Activated T-cell treated with anti-CD3 and anti-CD28 coated beads for 48 hours (primary cell): ENCODE measurements at places on chromosomes 12 and 14.
A peak's percentile ranks its signal among the peaks of the same experiment; 100 is the strongest.

DNA sequence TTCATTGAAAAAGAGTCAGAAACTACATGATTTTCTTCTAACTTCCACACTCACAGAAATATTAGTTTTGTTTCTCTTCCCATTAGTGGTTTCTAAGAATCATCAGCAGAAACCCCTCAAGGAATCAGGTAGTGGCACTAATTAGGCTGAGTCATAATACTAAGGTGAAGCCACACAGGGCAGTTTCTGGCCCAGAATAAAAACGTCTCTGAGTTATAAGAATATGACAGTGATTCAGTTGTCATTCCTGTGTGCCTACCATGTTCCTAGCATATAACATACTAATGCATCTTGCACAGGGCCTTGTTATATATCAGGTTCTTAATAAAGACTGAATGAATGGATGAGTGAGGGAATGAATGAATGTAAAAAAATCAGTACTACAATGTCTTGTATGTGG is 206.0 kb upstream of the PLEKHG7 start:
- DNase-seq: no peak

DNA sequence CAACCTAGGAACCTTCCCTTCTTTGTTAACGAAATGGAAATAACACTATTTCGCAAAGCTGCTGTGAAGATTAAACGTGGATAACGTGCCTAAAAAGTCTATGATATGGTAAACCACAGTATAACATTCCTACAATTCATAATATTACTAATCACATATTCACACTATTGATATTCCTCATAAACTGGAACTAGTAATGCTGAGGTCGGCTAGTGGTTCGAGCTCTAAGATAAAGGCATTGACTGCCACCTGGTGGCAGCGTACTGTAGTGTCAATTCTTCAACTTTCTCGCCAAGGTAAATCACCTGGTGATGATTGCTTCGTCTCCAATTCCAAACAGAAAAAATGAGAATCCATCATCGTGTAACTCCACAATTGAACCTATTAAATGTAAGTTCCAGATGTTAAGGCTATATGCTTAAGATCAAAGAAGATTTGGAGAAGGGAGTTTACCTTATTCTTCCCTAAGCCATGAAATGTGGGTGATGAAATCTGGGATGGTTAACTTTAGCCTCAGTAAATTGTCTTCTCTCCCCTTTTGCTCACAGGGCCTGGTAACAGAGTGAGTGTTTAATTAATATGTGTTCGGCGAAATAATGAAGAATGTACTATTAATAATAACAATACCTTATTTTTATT is 197.5 kb upstream of the TMEM132C start:
- peak; percentile 8 for DNase-seq

GRCh38 chr12:102167821-102168604 is 29.6 kb downstream of the PMCH start:
- no peak for DNase-seq

DNA sequence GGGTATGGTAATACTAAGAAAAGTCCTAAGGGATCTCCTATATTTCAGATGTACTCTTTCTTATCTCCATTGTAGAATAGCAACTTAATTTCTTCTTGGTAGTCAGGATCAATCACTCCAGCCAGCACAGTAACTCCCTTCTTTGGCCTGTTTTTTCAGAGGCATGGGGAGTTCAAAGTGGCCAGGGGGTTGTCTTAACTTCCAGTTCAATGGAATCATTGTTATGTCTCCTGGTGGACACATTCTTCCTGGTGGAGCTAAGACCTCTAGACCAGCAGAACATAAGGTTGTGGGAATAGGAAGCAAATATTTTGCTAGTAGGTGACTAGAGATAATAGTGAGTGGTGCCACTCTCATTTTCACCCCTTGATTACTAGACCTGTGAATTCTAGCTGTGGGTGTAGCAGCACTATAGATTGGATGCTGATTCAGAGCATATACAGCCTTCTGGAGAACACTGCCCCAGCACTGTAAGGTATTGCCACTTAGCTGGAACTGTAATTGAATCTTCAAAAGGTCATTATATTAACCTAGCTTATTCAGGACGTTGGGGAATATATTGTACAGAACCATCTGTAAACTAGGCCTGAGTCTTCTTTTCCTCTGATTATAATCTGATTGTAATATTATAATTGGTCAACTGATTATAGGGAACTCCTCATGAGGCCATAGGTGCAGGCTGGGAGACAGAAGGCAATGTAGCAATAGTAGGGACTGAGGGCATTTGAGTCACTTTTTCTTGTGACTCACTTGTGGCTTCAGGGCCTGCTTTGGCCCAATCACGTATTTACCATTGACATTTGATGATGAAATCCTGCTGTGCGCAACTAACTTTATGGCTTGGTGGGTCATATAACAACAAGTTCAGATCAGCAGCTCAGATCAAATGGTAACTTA is 60.2 kb upstream of the ATP2B1 start:
- DNase-seq: peak; percentile 17

DNA sequence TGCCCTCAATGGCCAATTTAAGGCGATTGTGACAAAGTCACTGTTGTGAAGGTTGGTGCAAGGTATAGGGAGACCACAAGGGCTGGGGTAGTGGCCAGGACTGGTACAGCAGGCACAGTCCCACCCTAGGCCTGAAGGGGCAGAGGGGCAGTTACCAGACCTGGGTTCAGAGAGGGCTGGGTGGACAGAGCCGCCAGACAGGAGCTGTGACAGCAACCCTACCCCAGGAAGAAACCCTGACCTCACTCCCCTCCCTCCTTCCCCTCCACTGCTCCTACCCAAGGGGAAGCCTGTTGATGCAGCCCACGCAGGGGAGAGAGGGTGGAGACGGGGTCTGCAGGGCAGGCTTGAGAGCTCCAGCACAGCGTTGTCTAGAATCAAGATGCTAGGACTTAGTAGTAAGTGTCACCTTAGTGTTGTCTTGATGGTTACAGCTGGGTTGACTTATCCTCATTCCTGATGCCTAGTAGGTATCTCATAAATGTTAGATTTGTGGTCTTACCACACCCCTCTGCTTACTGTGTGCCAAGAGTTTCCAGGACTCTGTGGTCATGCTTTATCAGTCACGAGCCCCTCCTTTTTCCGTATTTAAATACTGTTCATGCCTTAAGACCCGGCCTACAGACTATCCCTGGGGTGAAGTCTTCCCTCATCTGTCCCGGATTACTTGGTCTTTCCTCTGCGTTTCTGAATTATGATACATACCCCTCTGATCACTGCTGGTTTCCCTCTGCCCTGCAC is 14.4 kb downstream of the EML1 start:
- no peak for DNase-seq

- DNase-seq: no peak
Observed at GRCh38 chr14:76916040-76916715, 90.0 kb downstream of the LRRC74A start.

DNA sequence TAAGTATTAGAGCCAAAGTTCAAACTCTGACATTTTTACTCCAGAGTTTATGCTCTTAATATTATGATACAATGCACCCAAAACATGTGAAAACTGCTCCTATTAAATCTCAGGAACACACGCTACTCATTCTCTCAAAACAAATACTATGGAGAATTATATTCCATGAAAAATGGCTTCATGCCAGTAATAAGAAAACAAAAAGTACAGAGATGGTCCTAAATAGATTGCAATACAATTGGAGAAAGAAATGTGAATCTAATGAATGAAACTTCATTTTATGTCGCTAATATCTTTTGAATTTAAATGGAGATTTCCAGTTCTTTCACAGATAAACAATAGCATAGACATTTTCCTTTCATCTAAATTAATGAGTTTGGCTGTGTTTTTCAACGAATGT is 384.3 kb downstream of the ADAMTS20 start:
- DNase-seq: no peak

- no peak for DNase-seq
Observed at GRCh38 chr12:15208871-15209656, 12.2 kb downstream of the RERG start.

DNA sequence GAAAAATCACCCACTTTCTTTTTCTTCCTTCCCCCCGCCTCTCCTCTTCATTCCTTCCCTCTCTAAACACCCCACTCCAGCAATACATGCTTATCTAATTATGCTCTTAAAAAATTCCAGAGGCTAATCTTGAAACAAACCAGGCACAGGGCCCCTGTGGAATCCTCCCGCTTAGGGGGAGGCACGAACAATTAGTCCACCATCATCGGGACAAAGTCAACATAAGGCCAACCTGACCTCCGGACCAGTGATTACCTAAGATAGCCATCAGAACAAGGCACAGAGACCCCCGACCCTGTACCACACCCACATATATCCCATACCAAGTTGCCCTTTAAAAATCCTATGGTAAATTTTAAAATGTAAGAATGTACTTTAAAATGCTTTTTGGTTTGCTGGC is 47.1 kb downstream of the KIF21A start:
- DNase-seq: no peak

- no peak for DNase-seq
Observed at GRCh38 chr12:43226151-43226550, 325.9 kb downstream of the ADAMTS20 start.

DNA sequence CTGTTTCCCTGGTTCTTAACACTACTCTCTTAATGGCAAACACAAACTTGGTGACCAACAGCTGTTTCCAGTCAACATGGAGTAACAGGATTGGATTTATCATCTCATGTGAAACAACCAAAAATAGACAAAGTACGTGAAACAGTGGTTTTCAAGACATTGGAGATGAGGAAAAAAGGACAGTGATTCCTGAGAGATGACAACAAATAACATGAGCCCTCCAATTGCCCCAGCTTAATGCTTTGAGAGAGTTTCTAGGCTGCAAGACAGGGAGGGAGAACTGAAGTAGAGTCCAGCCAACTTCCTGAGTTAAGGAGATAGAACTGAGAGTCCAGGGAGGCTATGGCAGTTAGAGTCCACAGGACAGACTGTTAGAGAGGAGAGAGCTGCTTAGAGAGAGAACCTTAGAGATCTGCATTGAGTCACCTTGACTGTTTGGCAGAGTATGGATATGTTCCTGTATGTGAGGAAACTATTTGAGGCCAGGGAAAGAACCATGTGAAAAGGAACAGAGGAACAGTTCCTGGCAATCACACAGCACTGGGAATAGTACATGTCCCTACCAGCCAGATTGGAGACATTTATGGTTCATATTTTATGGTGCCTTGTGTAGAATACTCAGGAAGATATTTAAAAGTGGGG is 106.4 kb downstream of the PCNX1 start:
- no peak for DNase-seq

DNA sequence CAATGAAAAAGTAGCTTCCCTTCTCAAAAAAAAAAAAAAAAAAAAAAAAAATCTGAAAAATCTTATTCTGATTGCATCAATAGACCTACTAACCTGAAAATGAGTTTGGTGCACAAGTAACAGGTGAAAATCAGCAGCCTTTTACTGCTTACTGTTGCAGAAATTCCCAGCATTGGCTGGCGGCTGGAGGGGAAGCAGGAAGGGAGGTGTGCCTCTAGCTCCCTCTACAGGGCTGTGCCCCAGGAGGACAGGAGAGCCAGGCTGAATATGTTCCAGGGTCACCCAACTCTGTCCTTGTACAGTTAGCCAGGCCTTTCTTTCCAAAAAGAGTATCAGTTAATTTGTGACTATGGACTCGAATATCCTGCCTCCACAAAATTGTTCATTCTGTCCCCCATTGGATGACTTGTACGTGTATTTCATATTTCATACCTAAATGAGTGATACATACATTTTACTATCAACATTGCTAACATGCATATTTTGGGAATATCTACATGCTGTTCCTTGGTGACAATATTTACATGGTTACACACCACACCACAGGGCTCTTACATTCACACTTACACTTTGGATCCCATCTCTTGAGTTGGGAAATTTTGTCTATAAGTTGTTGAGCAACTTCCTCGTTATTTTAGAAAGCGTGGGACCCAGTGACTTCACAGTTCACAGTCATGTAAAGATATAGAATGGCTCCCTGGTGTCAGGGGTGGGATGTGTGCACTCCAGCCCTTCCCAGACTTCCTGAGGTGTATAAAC is 124.8 kb downstream of the SAMD4A start:
- DNase-seq: peak; percentile 47

- DNase-seq: no peak
Observed at GRCh38 chr12:120869376-120869775, 34.8 kb downstream of the SPPL3 start.

DNA sequence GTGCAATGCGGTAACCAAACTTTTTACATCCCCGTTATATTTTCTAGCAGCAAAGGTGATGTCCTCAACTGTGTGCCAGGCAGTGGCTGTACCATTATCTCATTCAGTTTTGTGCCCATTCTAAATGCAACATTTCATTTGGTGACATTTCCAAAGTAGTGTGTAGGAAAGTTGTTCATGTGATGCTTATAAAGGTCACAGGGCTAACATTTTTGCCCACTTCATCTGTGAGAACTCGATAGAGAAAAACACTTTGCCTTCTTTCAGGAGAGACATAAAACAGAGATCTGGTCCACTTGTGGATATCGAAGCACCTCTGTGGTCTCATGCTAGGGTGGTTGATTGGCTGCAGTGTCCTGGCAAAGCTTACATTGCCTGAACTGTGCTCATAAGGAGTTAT is 414.2 kb upstream of the PDE3A start:
- DNase-seq: no peak
